ENCODE measurements at places on chromosomes 2 and 18.

DNA sequence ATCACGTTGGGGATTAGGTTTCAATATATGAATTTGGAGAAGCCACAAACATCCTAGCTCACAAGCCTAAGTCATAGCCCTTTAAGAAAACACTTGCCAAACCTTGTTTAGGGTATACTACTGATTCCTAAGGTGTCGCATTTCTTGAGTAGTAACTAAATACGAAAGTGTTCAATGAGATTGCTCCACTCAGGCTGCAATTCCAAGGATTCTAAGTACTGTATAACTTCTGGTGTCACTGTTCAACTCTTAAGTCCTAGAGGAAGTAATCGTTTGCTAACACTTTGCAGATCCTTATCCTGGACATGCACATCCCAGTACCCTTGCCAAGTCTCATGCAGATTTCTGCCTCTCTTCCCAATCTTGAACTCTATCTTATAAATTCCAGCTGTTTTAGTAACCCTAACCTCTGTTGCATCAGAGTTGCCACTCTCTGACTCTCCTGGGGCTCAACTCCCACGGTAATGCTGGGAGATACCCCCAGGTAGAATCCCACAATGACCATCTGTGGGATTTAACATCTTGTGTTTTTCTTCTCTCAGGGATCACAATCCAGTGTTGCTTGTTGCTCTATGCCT is 122.4 kb downstream of the HIBCH start:
- DNase-seq: no peak

DNA sequence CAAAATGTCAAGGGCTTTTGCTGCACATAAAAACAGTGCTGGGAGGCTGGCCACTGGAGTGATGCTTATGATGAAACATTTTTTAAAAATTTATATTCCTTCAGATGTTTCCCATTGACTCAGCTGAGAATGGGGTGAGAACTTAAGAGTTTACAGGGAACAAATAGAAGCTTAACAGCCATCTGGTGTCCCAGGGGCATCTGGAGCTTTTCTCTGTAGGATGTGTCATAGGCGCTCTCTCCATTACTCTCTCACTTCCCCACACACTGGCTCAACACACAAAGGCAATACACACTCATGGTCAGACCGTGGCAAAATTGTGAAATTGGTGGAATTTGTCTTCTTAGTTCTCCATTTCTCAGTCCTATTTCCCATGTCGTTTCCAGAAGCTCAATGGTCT is 783.1 kb upstream of the LRRTM1 start:
- peak; percentile 72 for DNase-seq

- peak; percentile 52 for DNase-seq
These were observed 23.5 kb downstream of the STEAP3 start for GRCh38 chr2:119246884-119247843.

GRCh38 chr2:135843671-135844070 is 6.7 kb upstream of the LCT start:
- DNase-seq: no peak

DNA sequence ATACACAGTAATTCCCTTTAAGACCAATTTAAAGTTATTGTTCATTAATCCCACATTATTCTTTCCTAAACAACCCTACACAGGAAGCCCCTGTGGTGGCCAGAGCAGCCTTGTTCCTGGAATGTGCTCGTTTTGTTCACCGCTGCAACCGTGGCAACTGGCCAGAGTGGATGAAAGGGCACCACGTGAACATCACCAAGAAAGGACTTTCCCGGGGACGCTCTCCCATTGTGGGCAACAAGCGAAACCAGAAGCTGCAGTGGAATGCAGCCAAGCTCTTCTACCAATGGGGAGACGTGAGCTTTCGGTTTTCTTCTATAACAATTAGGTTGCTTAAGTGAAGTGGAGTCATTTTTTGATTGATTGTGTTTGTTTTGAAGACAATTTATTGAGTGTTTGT is 101.0 kb downstream of the UNC80 start:
- DNase-seq: no peak

GRCh38 chr2:72923833-72924352 is 6.6 kb downstream of the EMX1 start:
- peak; percentile 10 for DNase-seq

DNA sequence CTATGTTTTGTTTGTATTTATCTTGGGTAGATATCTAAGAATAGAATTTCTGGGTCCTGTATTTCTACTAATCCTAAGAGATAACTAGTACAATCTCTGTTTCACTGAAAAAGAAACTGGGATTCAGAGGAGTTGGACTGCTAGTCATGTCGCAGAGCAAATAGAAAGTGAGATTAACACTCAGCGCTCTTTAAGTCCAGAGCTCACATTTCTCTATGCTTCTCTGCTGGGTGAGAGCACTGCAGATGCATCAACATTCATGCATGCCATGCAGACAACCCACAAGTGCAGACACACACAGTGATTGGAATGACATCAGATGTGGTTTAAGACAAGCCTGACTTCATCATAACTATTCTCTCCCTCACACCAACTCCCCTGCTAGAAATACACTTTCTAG is 563.8 kb downstream of the TDRD15 start:
- DNase-seq: no peak

- no peak for DNase-seq
These were observed 4.2 kb downstream of the ALPI start for GRCh38 chr2:232460171-232460570.

GRCh38 chr2:190882411-190882766 is 1.8 kb downstream of the GLS start:
- DNase-seq: no peak

GRCh38 chr2:46087492-46087891 is 209.7 kb upstream of the EPAS1 start:
- DNase-seq: no peak

GRCh38 chr2:44952143-44952805 is 10.8 kb downstream of the SIX3 start:
- DNase-seq: peak; percentile 76
